ENCODE measurements at places on chromosomes 5 and 9. TPM values are rescaled to one million over a fixed set of nuclear protein-coding genes. Genes with fewer than 3 reads are reported as not detected.
A peak's percentile ranks its signal among the peaks of the same experiment; 100 is the strongest.

The FCN1 gene
- not detected for total RNA-seq

The SYNPO gene
- total RNA-seq, result 4.0 TPM

The PLCXD3 gene
- not detected for total RNA-seq

The LCN9 gene
- not detected for total RNA-seq

The ARSI gene
- 6.5 TPM for total RNA-seq

The PRLR gene
- under 0.01 TPM for total RNA-seq

The IFNA13 gene
- not detected for total RNA-seq

The SERF1A gene
- 14.1 TPM for total RNA-seq

The PCDHA6 gene
- total RNA-seq, result 1.1 TPM

The BTNL3 gene
- not detected for total RNA-seq

The PKD2L2 gene
- under 0.01 TPM for total RNA-seq

The APBA1 gene
- 1.8 TPM for total RNA-seq

The XPA gene
- 10.3 TPM for total RNA-seq

The LIX1 gene
- not detected for total RNA-seq

The ARID3C gene
- total RNA-seq, result not detected

The PCDHGA3 gene
- 2.9 TPM for total RNA-seq

DNA sequence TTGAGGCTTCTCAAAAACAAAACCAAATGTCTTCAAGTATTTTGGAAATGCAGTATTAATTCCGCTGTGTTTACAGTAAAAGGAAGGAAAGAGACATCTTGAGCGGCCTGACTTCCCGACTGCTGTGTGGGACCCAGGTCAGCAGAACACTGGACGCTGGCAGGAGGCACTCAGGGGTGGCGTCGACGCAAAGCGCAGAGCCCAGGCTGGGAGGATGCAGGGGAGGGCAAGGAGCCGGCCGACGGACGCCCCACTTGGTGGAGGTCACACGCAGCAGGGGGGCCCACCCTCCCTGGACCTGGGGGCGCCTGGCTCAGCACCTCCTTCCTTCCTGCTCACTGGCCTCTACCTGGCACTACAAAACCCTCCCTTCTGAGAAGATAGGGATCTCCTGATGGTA, 19.7 kb downstream of the SLC12A7 start:
- H3K4me1 ChIP-seq, result no peaks in the 10 kb centered on the region
- no peaks in the 10 kb centered on the region for H3K36me3 ChIP-seq
- no peak overlapping the region for H3K27ac ChIP-seq
- DNase-seq, result no peak
- H3K27me3 ChIP-seq, result no peaks in the 10 kb centered on the region

DNA sequence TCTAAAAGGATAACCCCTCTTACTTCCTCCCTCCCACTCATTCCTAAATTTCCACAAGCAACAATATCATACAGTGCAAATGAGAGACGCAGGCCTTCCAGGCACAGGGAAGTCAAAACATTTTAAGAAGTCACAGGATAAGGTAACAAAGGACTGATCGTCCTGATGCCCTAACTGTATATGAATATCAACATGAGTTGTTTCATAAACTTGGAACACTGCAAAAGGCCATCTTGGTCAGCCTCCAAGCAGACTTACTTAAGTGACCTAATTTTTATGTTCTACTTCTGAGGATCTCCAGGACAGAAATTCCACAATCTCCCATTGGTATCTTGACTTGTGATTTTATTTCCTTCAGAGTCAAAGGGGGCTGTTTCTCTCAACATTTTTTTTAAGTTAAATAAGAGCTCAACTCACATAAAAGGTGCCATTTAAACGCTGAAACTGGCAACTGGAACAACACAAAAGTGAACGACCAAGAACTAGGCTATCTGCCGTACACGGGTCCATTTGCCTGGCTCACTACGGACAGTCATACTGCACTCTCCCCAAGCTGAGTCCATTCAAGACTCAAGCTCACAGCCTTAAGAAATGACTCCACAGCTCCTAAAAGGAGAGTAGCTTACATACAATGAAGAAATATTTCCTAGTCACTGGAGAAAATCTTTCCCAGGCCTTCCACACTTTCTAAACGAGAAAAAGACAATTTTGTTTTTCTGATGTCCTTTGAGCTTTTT, 71.3 kb downstream of the LHFPL2 start:
- no peak for DNase-seq
- H3K4me1 ChIP-seq, result peaks cover 33% of the 10 kb centered on the region
- no peaks in the 10 kb centered on the region for H3K36me3 ChIP-seq

DNA sequence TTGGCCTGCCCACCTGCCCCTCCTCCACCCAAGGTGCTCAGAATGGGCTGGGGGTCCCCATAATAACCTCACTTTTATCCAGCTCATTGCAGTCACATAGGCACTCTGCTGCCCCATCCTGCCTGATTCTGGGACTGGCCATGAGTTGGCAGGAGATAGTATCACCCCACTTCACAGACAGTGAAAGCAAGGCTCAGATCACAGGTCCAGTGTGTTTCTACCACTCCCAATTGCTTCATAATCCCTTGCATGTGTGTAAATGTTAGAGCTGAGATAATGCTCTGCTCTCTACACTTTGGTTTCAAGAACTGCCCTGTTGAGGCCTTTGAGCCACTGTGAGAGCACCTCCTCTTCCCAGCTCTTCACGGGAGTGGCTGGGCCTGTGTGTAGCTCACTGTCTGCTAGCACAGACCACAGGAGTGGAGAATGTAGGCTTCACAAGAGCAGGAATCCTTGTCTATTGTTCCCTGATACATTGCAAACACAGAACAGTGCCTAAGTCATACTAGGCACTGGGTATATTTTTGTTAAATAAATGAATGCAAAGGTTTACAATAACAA, 8.4 kb downstream of the PCYOX1L start:
- H3K27ac ChIP-seq, result no peak overlapping the region
- no peaks in the 10 kb centered on the region for H3K27me3 ChIP-seq
- no peak for DNase-seq
- no peak overlapping the region for H3K4me3 ChIP-seq
- no peaks in the 10 kb centered on the region for H3K36me3 ChIP-seq
- no peaks in the 10 kb centered on the region for H3K4me1 ChIP-seq

DNA sequence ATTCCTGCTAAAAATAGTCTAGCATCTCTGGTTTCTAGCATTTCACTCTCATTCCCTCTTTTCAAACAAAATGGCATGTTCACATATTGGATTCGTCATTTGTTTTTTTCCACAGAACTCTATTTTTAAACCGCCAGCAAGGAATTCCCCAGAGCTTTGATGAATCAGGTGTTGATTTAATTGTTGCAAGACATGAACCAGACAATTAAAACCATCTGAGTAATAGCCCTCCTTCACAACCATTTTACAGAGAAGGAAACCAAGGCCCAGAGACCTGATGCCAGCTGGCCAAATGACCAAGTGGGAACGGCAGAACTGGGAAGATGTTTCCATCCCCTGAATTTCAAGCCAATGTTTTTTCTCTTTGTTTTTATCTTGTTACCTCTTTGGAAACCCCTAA, 167.0 kb downstream of the CAAP1 start:
- H3K27me3 ChIP-seq, result no peaks in the 10 kb centered on the region
- no peaks in the 10 kb centered on the region for H3K4me1 ChIP-seq
- DNase-seq, result no peak
- no peak overlapping the region for H3K4me3 ChIP-seq
- H3K36me3 ChIP-seq, result no peaks in the 10 kb centered on the region
- H3K27ac ChIP-seq, result no peak overlapping the region

DNA sequence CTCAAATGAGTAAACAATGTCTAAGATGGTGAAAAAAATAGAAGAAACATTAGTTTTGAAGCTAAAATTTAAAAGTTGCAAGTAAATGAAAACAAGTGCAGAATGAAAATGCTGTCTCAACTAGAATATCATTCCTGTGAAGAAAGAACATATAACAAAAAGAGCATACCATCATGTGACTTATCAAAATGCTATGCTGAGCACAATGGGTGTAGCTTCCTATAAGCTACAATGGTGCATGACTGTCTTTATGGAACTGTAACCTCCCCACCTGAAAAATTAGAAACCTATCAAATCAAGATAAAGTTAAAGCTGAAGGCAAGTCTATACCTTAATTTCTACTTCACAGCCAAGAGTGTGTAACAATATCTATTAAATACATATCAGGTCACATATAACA, 192.0 kb downstream of the AP3B1 start:
- H3K27ac ChIP-seq, result no peak overlapping the region
- no peaks in the 10 kb centered on the region for H3K4me1 ChIP-seq
- no peaks in the 10 kb centered on the region for H3K27me3 ChIP-seq
- no peak for DNase-seq
- no peak overlapping the region for H3K4me3 ChIP-seq
- H3K36me3 ChIP-seq, result peaks cover 6% of the 10 kb centered on the region

- peaks cover 12% of the 10 kb centered on the region for H3K4me1 ChIP-seq
- no peaks in the 10 kb centered on the region for H3K27me3 ChIP-seq
- DNase-seq, result no peak
- peaks cover 7% of the 10 kb centered on the region for H3K36me3 ChIP-seq
- H3K4me3 ChIP-seq, result no peak overlapping the region
- no peak overlapping the region for H3K27ac ChIP-seq
These were observed 64.3 kb downstream of the GOLM1 start for GRCh38 chr9:86034863-86035734.

- DNase-seq, result no peak
- no peak overlapping the region for H3K4me3 ChIP-seq
- no peaks in the 10 kb centered on the region for H3K27me3 ChIP-seq
- no peaks in the 10 kb centered on the region for H3K4me1 ChIP-seq
- H3K27ac ChIP-seq, result no peak overlapping the region
These were observed 246.8 kb upstream of the PRDM9 start for GRCh38 chr5:23260621-23261020.

DNA sequence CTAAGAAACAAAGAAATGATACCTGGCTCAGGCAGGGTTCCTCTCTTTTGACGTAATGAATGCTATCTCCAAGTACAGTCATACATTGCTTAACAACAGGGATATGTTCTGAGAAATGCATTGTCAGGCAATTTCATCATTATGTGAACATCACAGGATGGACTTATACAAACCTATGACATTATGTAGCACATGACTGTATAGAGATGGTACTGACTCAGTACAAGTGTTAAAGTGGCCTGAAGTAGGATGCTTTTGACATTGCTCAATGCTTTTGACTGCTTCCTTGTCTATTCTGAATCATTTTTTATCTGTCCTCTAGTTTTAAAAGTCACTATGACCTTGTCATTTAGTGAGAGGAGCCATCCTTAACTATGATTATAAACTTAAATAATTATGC, 147.6 kb downstream of the NR2F1-AS1 start:
- H3K27me3 ChIP-seq, result no peaks in the 10 kb centered on the region
- no peaks in the 10 kb centered on the region for H3K4me1 ChIP-seq
- no peaks in the 10 kb centered on the region for H3K36me3 ChIP-seq
- DNase-seq, result peak; percentile 61

GRCh38 chr5:39720136-39720535, 295.4 kb upstream of the DAB2 start:
- no peak overlapping the region for H3K4me3 ChIP-seq
- H3K27ac ChIP-seq, result no peak overlapping the region
- peak; percentile 77 for DNase-seq
- no peaks in the 10 kb centered on the region for H3K36me3 ChIP-seq
- no peaks in the 10 kb centered on the region for H3K27me3 ChIP-seq

DNA sequence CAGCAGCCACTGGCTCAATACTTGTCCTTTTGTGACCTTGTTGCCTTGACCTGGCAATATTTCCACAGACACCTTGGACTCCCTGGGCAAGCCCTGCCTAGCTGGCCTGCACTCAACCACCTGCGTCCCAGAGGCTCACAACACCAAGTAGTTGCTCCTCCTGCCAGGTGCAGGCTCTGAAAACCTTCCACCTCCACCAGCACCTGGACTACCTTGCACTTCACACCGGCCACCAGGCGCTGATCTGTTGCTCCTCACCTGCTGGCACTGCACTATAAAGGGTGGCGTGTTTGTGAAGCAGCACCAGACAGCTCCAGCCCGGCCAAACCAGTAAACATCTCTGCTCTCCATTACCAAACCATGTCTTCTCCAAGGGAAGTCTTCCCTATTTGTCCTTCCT, 997.7 kb downstream of the PTPRD start:
- DNase-seq, result peak; percentile 10
- no peaks in the 10 kb centered on the region for H3K27me3 ChIP-seq
- H3K4me3 ChIP-seq, result no peak overlapping the region
- no peaks in the 10 kb centered on the region for H3K4me1 ChIP-seq
- no peaks in the 10 kb centered on the region for H3K36me3 ChIP-seq
- no peak overlapping the region for H3K27ac ChIP-seq

DNA sequence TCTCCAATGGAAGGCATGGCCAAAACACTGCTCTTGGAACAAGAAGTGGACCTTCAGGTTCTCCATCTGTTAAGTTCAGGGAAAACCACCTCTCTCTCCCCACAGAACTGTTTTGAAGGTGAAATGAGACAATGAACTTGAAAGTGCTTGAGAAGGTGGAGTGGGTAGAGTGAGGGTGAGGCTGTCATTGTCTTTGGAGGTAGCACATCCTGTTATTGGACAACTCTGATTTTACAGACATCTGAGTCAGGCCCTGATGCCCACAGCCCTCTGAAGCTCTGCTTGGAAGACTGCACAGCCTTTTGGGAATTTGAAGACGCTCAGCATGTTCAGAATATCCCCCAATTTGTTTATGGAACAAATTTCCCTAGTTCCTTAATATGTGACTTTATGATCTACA, 27.6 kb upstream of the TEX48 start:
- DNase-seq, result no peak
- H3K27ac ChIP-seq, result no peak overlapping the region
- H3K27me3 ChIP-seq, result peaks cover 3% of the 10 kb centered on the region
- no peaks in the 10 kb centered on the region for H3K36me3 ChIP-seq

GRCh38 chr9:17137566-17137965, 2.7 kb downstream of the CNTLN start:
- no peaks in the 10 kb centered on the region for H3K36me3 ChIP-seq
- no peaks in the 10 kb centered on the region for H3K27me3 ChIP-seq
- no peak overlapping the region for H3K4me3 ChIP-seq
- H3K27ac ChIP-seq, result no peak overlapping the region
- DNase-seq, result no peak

DNA sequence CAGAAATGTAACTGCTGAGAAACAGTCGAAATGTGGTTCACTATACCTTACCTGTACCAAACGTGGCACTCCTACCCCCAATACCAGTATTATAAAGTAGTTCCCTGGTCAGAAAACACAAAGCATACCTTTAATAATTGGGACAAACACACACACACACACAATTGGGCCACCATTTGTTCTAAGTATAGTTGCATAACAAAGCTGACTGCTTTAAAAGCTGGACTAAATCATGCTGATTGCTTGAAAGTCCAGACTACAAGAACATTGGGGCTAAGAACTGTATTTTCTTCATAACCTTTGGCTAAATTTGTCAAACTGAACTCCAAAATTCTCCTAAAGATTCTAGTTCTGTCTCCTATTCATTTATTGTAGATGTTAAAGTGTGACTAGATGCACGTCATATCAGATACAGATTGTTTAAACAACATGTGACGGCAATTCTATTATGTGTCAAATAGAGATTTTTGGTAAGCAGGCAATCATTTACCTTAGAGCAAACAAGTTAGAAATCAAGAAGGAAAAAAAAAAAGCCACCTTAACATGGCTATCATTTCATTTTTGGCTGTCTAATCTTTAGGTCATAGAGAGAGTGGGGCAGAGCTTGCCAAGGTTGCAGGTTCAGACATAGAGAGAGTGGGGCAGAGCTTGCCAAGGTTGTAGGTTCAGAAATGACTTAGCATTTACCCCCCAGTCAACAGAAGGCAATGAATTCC, 265.1 kb downstream of the ARL15 start:
- peaks cover 6% of the 10 kb centered on the region for H3K4me1 ChIP-seq
- H3K4me3 ChIP-seq, result no peak overlapping the region
- no peaks in the 10 kb centered on the region for H3K36me3 ChIP-seq
- H3K27me3 ChIP-seq, result no peaks in the 10 kb centered on the region
- no peak overlapping the region for H3K27ac ChIP-seq

- H3K4me3 ChIP-seq, result no peak overlapping the region
- no peaks in the 10 kb centered on the region for H3K27me3 ChIP-seq
- H3K4me1 ChIP-seq, result peaks cover 5% of the 10 kb centered on the region
These were observed 19.3 kb downstream of the SRP19 start for GRCh38 chr5:112880219-112880964.

All from osteoblast (primary cell).